ENCODE measurements at places on chromosomes 3 and 15.

DNA sequence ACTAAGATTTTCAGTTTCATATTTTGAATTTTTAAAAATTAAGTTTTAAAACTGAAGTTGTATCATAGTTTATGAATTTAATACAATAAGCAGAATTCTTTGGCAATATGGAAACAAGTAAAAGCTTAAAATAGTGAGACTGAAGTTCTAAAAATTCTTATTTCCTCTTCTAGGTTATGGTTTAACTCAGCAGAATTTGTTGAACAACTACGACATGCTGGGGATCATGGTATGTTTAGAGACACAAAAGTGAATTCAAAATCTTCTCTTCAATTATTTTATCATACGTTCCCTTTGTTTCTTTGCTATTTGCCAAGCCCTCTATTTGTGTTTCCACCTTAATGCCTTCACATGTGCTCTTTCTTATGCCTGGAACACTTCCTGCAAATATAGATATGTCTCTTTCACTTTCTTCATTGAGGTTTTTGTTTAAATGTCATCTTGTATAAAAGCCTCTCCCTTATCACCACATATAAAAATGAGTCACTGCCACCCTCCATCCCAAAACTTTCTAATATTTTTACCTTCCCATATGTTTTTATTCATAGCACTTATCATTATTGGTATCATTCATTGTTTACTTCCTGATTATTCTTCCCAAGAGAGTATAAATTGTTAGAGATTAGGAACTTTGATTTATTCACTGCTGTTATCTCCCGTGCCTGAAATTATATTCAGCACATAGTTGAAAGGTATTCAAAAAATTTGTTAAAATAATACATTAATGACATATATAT is 6.4 kb downstream of the SUCNR1 start:
- DNase-seq = no peak

DNA sequence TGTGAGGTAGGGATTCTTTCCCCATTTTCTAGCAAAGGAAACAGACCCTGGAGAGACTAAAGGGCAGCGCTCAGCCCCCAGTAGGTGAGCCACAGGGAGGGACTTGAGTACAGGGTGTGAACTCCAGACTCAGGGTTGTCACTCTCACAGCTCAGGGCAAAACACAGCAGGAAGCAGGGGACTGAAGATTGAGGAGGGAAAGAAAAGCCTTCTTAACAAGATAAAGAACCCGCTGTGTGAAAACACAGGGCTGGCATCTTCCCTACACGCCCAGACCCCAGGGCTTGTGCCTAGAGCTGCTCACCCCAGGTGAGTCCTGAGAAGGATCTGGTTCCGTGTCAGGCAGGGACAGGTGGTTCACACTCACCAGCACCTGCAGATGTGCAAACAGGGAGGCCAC is 59.6 kb downstream of the ABTB1 start:
- peak; percentile 20 for DNase-seq

- DNase-seq = no peak
Observed at GRCh38 chr15:69631978-69632377, 179.4 kb downstream of the RPLP1 start.

DNA sequence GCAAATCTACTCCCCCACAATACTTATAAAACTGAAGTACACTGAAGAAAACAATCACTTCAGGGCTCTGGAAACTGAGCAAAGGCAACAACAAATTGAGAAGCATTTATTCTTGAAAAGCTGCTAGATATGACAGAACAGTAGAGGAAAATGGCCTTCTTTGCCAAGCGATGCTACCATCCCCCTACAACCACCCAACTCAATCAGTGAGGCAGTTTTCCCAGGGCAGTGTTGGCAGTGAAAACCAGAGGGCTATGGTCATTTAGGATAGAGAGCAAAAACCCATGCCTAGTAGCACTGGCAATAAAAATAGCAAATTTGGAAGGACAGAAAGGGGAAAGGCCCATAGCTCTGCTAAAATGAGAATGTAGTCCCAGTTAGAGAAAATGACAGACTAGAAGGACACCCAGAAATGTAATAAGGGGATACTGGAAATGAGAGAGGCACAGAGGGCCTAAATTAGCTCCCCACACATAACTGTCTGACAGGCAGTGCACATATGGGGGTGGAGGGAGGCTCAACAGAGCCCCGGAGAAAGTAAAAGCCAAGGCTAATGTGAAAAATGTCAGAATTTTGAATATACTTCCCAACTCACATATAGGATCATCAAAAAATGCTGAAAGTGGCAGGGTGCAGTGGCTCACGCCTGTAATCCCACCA is 143.5 kb downstream of the GSK3B start:
- no peak for DNase-seq

GRCh38 chr3:152350139-152350538 is 81.4 kb downstream of the MBNL1 start:
- peak; percentile 57 for DNase-seq

GRCh38 chr3:182331341-182331740 is 462.0 kb upstream of the ATP11B start:
- peak; percentile 55 for DNase-seq

GRCh38 chr15:74386496-74387140 is 19.2 kb upstream of the CYP11A1 start:
- DNase-seq = no peak

- no peak for DNase-seq
Observed at GRCh38 chr15:35071106-35071505, 14.0 kb downstream of the NANOGP8 start.

- DNase-seq = no peak
Observed at GRCh38 chr3:123296261-123296660, 94.5 kb downstream of the SEC22A start.

DNA sequence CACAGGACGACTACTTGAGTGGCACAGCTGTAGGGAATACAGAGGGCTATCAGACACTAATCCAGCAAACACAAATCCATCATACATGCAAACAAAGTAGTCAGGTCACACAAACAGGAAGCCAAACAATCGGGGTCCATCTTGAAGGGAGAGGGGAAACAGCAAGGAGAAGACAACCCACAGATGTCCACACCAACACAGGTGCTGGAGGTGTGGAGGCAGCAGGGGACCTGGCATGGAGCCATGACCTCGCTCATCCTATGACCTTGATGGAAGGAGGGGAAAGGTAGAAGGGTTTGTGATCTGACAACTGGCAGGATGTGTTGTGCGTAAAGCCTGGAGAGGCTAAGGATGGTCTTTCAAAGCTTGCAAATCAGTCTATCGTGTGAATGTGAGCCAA is 39.9 kb upstream of the SKOR1 start:
- no peak for DNase-seq

DNA sequence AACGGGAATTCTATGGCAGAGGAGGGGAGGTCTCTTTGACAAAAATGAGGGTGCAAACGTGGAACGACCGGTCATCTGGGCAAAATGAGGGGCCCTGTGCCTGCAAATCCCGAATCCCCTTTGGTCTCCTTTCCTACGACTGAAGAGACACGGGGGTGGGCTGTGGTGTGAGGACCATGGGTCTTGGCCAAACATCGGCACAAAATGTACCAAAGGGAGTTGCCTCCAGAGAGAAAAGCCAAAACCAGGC is 498 bp downstream of the ZNF280D start:
- DNase-seq = no peak

- DNase-seq = no peak
Observed at GRCh38 chr15:77354063-77354462, 65.8 kb downstream of the PEAK1 start.

GRCh38 chr15:70440416-70441138 is 322.8 kb downstream of the UACA start:
- DNase-seq = no peak

- no peak for DNase-seq
Observed at GRCh38 chr3:189519458-189519857, 111.7 kb upstream of the TP63 start.

DNA sequence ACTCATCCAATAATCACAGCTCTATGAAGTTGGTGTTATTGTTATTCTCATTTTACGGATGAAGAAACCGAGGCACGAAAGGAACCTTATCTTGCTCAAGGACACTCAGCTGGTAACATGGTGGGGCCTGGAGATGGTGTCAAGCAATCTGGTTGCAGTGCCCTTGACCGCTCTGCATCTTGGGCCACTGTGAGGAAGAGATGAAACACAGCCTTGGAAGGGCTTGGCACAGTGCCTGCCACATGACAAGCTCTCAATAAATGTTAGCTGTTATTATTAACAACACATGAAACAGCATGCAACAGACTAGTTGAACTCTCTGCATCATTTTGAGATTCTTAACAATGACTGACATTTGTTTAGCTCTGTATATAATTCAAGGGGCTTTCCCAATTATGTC is 10.1 kb upstream of the ITGA11 start:
- no peak for DNase-seq

- no peak for DNase-seq
Observed at GRCh38 chr3:126305427-126305826, 51.8 kb downstream of the KLF15 start.

- DNase-seq = no peak
Observed at GRCh38 chr3:110430146-110430545, 641.5 kb upstream of the NECTIN3 start.

DNA sequence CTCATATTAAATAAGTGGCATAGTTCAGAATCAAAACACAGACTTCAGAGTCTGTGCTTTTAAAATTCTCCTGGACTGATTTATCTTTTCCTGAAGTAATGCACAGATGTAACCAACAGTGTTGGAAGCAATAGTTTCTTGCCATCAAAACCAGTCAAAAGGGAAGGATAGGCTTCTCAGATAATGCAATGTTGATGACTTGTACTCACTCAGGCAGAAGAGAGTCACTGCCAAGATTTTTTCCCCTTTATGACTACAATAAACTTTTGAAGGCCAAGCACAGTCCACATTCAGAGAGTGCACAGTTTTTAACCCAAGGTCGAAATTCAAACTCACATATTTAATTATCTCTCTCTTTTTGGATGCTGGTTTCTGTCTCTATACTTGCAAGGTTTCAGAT is 305.0 kb upstream of the SGO1 start:
- DNase-seq = no peak

- peak; percentile 56 for DNase-seq
Observed at GRCh38 chr3:198071602-198072287, 111.7 kb downstream of the LMLN start.

- DNase-seq = no peak
Observed at GRCh38 chr3:14374444-14374883, 27.9 kb upstream of the SLC6A6 start.

GRCh38 chr3:152176241-152176640 is 92.5 kb upstream of the MBNL1 start:
- DNase-seq = no peak

DNA sequence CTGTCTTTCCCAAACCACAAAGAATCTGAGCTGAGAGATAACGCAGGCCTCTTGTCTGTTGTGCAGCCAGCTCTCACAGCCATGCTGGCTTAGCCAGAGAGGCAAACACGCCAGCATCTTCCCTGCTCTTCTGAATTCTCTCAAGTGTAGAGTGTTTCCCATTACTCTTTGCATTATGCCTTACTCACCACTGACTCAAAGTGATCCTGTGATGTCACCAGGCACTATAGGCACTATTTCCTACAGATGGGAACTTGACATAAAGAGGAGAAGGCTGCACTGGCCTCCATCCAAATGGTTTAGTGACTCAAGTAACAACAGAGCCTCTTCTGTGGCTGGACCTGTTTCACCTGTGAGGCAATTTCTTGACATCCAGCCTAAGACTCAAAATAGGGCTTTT is 44.4 kb downstream of the PDZRN3 start:
- no peak for DNase-seq

GRCh38 chr3:7847021-7847420 is 654.6 kb upstream of the LMCD1 start:
- DNase-seq = no peak

DNA sequence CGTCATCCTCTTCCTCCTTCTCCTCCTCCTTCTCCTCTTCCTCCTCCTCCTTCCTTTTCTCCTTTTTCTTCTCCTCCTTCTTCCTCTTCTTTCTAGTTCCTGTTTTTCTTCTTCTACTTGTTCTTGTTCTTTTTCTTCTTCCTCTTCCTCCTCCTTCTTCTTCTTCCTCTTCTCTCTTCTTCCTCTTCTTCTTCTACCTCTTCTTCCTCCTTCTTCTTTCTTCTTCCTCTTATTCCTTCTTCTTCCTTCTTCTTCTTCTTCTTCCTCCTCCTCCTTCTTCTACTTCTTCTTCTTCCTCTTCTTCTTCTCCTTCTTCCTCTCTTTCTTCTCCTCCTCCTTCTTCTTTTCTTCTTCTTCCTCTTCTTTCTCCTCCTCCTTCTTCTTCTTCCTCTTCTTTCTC is 310.2 kb upstream of the LMCD1 start:
- no peak for DNase-seq

GRCh38 chr15:31150732-31151231 is 49.3 kb upstream of the TRPM1 start:
- DNase-seq = no peak

DNA sequence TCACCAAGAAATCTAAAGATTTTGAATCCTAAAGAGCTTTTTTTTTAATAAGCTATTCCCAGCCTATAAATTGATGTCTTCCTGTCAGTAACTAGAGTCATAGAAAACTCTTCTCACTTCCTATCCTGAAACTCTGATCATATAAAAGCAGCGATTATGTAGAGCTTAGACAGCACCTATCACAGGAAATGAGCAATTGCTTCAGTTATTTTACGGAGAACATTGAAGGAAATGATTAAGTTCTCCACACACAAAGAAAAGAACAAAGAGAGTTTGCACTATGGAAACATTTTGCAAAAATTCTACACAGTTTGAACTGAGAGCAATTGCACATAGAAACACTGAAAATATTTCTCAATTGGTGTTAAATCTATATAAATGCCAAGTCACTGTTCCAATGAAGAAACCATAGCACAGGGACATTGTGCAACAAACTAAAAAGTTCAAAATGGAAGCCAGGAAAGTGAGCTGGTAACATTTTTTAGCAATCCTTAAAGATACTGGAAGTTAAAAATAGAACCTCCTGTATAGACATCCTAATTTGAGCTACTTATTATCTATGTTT is 291.5 kb upstream of the ARHGEF26 start:
- DNase-seq = peak; percentile 95

DNA sequence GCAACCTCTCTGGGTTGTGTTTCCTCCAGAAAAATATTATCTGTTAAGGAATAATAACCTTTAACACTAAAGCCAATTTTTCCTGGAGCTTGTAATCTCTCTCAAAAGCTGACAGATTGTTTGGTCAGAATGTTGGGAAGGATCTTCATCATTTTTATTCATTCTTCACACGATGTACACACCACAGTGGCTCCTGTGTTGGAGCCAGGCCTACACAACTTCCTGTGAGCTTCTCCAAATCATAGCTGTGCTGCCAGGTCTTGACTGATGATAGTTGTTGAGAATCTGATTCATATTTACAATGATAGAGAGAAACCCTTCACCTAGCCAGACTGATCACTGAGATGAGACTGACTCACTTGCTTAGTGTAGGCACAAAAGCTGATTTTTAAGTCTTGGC is 151.0 kb upstream of the ROBO2 start:
- no peak for DNase-seq

Data from A673 (cell line).